ENCODE measurements at places on chromosomes 1 and 21.

GRCh38 chr1:17575797-17576518, 36.5 kb downstream of the ARHGEF10L start:
- no peak for DNase-seq

GRCh38 chr1:66931590-66931989, 6.8 kb downstream of the MIER1 start:
- DNase-seq, result no peak

DNA sequence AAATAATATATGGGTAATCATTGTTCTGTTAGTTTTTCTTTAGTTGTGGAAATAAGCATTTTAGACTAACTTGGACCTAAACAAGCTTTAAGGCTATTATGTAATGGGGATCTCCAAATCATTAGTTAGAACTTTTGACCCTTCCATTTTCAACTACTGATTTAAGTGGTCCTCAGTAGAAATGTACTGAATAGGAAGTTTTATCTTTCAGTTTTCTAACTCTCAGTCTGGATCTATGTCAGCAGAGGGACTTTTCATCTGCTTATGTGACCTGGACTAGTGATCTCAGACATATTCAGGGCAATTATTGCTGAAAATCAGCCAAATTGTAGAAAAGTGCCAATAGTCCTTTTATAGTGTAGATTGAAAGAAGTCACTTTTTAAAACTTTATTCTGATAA, 56.0 kb downstream of the SASS6 start:
- DNase-seq, result no peak

- no peak for DNase-seq
These were observed 68.1 kb downstream of the MRPL37 start for GRCh38 chr1:54267815-54268761.

GRCh38 chr1:160400223-160400645, at the start of gene VANGL2:
Gene VANGL2 (plus strand): TSS chr1:160400564. CDS start chr1:160415838, 15,274 bp downstream.
- no peak for DNase-seq

- no peak for DNase-seq
These were observed 269.5 kb downstream of the GRIK3 start for GRCh38 chr1:36764798-36765197.

- DNase-seq, result no peak
These were observed 43.8 kb downstream of the CD53 start for GRCh38 chr1:110916669-110917306.

GRCh38 chr1:228356897-228357680, 49.5 kb downstream of the TRIM11 start:
- no peak for DNase-seq

DNA sequence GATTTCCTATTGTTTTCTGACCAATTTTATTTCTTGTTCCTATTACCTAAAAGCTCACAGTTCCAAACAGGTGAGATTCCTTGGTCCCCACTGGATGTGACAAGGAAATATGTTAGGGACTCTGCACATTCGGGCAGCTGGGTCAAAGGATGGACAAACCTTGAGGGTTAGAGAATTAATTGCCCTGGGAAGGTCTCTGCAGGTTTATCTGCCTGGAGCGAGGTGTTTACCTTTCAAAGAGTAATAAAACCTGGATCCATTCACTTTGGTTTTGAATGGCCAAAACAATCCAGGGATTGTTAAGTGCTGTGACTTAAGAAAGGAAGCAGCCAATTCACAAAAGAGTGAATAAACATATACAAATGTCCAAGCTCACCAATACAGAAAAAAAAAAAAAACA, 33.6 kb upstream of the RAB4A start:
- no peak for DNase-seq

DNA sequence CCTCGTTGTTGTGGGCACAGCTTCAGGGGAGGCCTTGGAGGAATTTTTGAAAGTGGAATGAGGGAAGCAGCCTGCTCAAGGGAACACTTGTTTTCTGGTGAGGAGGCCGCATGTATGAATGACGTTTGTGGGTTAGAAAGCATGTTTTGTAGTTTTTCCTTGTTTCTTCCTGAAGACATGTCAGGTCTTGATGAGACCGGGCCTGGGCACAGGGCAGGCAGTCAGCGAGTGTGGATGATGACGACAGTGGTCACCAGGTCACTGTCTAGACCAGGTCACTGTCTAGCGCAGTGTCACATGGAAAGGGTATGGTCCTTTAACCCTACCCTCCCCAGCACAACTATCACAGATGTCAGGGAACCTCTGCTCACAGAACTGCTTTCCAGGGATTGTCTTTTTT, 7.3 kb downstream of the PSEN2 start:
- DNase-seq, result no peak

Measured in stimulated activated CD4-positive, alpha-beta T cell treated with anti-CD3 and anti-CD28 coated beads, TNF-alpha, amount 100 ng/mL, for 1 hour (primary cell).